ENCODE measurements at places on chromosomes 2 and 18.
A peak's percentile ranks its signal among the peaks of the same experiment; 100 is the strongest.

GRCh38 chr2:7835151-7835550, 846.7 kb upstream of the ID2 start:
- H3K4me3 ChIP-seq = no peak overlapping the region
- peaks cover 17% of the 10 kb centered on the region for H3K27me3 ChIP-seq
- H3K36me3 ChIP-seq = no peaks in the 10 kb centered on the region
- H3K27ac ChIP-seq = peak overlapping the region; percentile 18

DNA sequence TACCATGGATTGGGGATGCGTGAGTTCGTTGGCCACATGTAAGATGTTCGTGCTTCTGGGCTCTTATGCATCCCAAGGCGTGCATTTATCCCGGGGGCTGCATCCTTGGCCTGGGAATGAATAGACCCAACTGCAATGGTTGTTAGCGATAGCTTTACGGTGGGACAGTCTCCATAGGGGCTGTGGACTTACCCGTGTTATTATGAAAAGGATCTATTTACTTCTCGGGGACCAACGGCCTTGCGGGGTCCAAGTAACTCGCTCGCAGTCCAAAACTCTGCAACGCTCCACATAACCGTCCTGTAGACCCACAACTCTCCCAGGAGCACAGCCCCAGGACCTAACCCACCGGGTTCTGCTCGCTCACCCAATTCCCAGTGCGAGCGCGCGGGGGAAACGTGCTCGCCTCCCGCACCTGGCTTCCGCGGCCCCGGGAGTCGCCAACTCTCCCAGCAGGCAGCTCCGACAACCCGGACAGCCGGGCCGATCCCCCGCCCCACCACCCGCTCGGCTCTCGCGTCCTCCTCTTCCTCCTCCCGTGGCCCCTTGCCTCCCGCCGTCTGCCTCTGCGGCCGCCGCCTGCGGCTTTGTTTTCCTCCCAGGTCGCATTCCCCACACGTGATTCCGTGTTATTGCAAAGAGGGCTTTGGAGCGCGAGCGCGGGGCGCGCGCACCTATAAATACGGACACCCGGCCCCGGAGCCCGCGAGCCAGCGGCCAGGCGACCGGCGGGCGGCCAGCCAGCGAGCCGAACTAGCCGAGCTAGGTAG, at the start of gene CABLES1:
TSS of gene CABLES1 (plus strand) at position 706 of the 770 bp plus-strand sequence. CDS start 278 bp downstream, outside the sequence.
- peak within 1 kb of the TSS; percentile 75 for H3K4me3 ChIP-seq
- H3K4me1 ChIP-seq = peaks cover 8% of the 10 kb centered on the region
- H3K27me3 ChIP-seq = peaks cover 60% of the 10 kb centered on the region

- H3K27me3 ChIP-seq = peaks cover 19% of the 10 kb centered on the region
- no peak overlapping the region for H3K4me3 ChIP-seq
- DNase-seq = no peak
These were observed 37.6 kb upstream of the RALBP1 start for GRCh38 chr18:9437672-9438071.

- DNase-seq = no peak
- peaks cover 7% of the 10 kb centered on the region for H3K4me1 ChIP-seq
- no peak overlapping the region for H3K27ac ChIP-seq
- no peaks in the 10 kb centered on the region for H3K27me3 ChIP-seq
These were observed 80.9 kb downstream of the CERS6 start for GRCh38 chr2:168536925-168537466.

- peaks cover 7% of the 10 kb centered on the region for H3K27me3 ChIP-seq
- no peak overlapping the region for H3K27ac ChIP-seq
- H3K4me1 ChIP-seq = no peaks in the 10 kb centered on the region
These were observed 106.2 kb upstream of the RNF152 start for GRCh38 chr18:61998957-61999356.

DNA sequence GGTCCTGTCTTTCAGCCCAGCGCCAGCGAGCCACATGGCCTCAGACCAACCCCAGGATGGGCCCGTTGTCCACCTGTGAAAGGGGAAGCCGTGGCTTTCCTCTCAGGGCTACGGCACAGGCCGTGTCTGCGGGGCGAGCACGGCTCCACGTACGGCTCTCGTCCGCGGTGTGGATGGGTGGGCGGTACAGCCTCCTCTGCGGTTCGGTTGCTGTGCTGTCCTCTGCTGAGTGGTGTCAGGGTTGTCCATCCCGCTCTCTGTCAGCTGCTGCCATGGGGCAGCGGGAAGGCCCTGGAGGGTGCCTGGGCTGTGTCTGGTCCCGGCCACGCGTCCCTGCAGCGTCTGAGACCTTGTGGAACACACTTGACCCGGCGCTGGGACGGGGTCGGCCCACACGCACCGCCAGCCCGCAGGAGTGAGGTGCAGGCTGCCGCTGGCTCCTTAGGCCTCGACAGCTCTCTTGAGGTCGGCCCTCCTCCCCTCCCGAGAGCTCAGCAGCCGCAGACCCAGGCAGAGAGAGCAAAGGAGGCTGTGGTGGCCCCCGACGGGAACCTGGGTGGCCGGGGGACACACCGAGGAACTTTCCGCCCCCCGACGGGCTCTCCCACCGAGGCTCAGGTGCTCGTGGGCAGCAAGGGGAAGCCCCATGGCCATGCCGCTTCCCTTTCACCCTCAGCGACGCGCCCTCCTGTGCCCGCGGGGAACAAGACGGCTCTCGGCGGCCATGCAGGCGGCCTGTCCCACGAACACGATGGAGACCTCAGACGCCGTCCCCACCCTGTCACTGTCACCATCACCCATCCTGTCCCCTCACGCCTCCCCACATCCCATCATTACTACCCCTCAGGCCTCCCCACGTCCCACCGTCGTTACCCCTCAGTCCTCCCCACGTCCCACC, 128.7 kb downstream of the NFATC1 start:
- H3K4me3 ChIP-seq = peak overlapping the region; percentile 91
- peaks cover 33% of the 10 kb centered on the region for H3K36me3 ChIP-seq
- H3K27ac ChIP-seq = peak overlapping the region; percentile 96
- peak; percentile 38 for DNase-seq
- H3K4me1 ChIP-seq = peaks cover 61% of the 10 kb centered on the region
